Stomach (tissue), 19 donors: ENCODE measurements at places on chromosomes 16 and 17.

DNA sequence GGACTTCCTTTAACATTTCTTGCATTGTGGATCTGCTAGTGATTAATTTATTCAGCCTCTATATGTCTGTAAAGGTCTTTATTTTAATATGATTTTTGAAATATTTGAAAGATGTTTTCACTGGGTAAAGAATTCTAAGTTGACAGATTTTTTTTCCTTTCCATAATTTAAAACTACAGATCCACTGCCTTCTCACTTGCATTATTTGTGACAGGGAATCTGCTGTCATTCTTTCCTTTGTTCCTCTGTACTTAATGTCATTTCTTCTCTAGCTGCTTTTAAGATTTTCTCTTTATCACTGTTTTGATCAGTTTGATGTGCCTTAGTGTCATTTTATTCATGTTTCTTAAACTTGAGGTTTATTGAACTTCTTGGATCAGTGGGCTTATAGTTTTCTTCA, 159.9 kb downstream of the CYB561 start:
- no peak for DNase-seq

- no peak for DNase-seq
These were observed 43.8 kb downstream of the SHISA6 start for GRCh38 chr17:11284811-11285210.

DNA sequence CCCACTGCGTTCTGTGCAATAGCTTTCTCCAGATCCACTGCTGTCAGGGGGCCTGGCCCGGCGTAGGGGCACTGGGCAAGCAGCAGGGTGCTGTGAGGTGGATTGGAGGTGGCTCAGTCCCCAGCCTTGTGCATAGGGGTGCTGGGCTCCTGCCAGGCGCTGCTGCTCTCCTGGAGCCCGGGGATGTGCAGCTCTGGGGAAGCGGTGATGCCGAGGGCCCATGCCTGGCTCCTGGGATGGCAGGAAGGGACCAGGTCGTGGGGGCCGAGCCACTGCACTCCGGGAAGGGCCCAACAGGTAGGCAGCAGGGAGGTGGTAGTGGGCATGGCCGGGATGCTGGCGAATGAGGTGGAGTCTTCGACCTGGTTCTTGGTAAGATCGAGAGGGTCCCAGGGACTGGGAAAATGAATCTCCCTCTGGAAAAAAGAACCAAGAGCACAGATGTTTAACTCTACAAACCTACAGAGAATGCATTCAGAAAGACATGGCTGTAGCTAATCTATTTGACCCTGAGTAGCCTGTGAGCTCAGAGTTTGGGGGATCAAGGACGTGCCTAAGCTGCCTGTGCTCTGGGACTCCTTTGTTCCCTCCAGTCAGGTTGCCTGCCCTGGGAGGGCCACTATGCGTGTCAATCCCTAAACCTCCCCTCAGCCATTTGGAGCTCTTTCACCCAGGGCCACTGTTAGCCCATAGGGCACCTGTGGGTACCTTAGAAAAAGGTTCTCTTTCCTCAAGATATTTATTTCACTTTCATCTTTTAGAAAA, 6.6 kb upstream of the SUPT4H1 start:
- DNase-seq, result no peak

DNA sequence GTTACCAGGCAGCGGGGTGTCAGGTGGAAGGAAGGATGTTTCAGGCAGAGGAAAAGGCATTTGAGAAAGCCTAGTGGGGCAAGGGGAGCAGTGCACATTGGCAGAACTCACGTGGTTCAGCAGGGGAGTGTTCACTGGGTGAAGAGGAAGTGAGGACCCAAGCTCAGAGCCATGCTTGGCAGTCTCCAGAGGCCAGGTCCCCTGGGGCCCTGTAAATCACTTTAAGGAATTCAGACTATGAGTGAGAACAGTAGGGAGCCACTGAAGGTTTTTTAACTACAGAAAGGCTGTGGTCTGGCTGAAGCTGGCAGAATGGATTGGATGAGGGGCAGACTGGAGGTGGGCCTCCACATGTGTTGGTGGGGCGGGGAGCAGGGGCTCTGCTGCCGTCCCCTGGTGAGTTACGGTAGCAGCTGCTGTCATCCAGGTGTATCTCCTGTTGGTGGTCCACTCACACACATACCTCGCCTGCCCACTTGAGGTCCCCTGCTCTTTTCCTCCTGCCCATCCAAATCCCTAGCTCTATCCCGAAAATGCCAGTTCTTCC, 5.1 kb downstream of the CLEC16A start:
- DNase-seq, result peak; percentile 63

- no peak for DNase-seq
These were observed 19.9 kb downstream of the ERAL1 start for GRCh38 chr17:28874750-28875149.
